ENCODE measurements at places on chromosomes 5 and 9.

DNA sequence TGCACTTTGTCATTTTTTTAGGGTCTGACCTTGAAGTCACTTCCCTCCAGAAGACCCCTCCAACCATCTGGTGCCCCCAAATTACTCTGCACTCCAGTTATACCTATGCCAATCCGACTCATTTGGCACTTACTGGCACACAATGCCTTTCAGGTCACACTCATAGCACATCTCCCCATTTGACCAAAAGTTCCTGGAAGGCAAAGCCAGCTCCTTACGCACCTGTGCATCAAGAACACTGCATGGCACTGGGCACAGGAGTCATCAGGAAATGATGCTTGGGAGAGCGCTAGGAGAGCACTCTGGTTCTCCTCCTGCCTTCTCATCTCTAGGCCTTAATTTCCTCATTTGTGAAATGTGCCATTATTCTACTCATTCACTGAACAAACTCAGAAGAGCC lies 2.9 kb downstream of the TNIP1 start:
- no peak for DNase-seq

DNA sequence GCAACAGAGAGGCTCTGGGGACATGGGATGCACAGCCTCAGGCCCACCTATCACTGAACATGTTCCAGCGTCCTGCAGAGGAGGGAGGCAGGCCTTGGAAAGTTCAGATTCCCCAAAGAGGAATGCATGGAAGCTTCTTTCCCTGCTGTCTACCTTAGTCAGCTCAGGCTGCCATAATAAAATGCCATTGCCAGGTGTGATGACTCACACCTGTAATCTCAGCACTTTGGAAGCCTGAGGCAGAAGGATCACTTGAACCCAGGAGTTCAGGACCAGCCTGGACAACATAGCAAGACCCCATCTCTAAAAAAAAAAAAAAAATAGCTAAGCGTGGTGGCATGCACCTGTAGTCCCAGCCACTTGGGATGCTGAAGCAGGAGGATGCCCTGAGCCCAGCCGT lies 24.5 kb upstream of the TOR1B start:
- DNase-seq: no peak

DNA sequence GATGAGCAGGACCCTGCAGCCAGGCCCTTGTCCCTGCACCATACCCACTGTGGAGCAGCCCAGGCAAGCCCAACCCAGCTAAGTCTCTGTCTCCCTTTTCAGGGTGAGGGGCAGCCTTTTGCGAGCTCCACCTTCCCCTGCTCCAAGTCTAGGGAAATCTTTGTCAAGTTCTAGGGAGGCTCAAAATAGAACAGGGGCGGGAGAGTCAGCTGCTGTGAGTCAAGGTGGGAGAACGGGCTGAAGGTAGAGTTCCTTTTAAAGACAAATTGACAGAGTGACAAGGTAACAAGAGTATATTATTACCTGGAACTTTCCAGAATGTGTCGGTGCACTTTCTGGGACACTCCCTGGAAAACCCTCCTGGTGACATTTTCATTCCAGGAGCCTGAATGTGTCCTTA lies 64.7 kb downstream of the KCNT1 start:
- DNase-seq: no peak

DNA sequence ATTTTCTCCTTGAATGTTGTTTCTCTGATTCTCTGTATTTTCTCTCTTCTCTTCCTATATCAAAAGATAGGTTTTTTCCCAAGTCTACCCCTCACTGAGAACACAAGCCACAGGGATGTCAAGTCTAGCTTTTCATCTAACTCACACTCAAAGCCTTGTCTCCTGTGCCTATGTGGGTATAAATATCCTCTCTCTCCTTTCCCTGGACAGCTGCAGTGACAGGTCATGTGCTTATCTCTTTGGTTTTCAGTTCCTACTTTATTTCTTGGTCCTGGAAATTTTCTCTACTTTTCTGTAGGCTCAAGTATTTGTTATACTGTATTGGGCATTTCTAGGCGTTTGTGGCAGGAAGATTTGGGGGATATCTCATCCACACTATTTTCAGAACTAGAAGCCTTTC lies 182.4 kb upstream of the MVB12B start:
- no peak for DNase-seq

DNA sequence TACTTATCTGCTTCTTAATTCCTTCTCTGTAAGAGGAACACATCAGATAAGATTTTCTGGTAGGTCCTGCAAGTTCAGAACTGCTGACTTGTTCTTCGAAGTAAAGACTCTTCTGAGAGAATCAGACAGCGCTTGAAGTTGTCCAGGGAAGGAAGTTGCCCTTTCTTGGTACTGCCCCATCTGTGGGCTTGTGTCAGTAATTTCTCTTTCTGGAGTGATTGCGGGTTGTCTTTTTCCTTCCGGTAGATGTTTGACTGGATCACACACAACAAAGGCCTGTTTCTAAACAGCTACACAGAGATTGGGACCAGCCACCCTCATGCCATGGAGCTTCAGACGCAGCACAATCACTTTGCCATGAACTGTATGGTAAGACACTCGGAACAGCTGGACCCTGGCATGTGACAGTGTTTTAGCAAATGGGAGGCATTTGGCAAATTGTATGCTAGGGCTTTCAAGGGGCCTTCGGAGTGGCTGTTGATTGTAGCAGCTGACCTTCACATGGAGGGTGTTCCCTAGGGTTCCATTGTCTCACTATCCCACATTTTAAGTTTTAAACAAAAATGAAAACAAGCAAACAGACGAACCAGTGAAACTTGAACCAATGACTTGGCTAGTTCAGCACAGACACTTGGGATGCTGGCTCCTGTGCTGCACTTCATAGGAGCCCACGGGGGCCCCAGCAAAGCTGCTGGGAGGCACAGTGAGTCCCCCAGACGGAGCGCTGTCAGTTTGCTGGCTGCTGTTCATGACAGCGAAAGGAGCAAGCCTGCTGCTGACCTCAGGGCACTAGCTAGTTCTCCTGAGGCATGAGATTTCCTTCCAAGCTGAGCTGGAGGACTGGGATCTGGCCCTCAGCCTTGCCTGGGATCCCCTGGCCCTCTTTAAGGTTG lies 149.9 kb downstream of the TRIO start:
- no peak for DNase-seq

GRCh38 chr9:130861372-130862180 lies 26.5 kb downstream of the ABL1 start:
- DNase-seq: no peak

DNA sequence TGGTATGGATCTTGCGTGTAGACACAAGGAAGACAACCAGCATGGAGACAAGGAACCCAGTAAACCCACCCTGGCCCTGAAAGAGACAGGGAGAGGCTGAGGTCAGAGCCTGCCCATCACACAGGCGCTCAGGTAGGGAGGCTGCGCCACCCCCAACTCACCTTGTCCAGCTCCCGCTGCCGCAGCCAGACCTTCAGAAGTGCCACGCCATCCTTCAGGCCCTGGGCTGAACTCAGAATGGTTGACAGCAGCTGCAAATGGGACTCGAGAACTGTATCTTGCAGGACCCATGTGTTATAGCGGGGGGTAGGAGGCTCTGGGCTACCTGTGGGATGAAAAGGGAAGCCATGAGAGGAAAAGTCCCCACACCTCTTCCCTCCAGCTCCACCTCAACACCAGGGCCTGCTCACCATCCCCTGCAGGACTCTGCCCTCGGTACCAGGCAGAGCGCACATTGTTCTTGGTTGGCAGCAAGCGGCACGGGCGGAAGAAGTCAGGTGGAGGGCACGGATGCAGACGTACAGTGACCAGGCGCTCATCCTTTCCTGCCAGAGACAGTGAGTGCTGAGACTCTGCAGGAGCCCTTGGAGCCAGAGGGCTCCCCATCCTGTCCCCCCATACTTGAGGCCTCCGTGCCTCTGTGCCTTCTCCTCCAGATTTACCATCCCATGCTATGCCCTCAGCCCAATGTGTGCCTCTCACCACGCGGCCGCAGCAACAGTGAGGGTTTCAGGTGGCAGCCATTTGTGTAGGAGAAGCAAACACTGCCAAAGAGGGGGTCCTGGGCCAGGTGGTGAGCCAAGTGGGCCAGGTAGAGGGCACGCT lies 4.7 kb downstream of the NOL6 start:
- DNase-seq: no peak

- no peak for DNase-seq
Measured at GRCh38 chr5:138037271-138037670, 4.4 kb upstream of the FAM13B start.

DNA sequence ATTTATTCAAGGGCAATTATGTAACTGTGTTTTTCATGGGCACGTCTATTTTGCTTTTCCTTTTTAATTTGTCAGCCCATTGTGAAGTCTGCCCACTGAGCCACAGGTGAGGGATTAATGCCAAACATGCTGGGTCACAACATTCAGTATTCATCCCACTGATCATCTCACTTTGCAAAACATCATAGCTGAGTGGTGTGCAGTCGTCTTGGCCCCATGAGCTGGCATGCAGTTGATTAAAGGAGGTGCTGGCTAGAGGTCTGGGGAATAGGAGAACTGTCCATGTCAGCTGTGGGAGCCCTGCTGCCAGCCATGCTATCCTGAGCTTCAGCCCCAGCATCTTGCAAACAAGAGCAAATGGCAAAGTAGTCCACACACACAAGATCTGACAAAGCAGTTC lies 11.7 kb upstream of the ESM1 start:
- DNase-seq: no peak

- DNase-seq: no peak
Measured at GRCh38 chr9:7862170-7862569, 62.6 kb upstream of the DMAC1 start.
